GM19239 (cell line): ENCODE measurements at places on chromosomes 1 and 21.
A peak's percentile ranks its signal among the peaks of the same experiment; 100 is the strongest.

- no peak for DNase-seq
Measured at GRCh38 chr1:168428063-168428731, 115.6 kb downstream of the XCL2 start.

GRCh38 chr1:51768971-51769588 is 109.4 kb downstream of the NRDC start:
- peak; percentile 29 for DNase-seq

DNA sequence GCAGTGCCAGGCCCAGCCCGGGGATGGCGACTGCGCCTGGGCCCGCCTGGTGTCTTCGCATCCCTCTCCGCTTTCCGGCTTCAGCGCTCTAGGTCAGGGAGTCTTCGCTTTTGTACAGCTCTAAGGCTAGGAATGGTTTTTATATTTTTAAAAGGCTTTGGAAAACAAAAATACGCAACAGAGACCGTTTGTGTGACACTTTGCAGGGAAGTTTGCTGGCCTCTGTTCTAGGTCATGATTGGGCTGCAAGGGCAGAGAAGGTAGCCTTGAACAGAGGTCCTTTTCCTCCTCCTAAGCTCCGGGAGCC is 719 bp downstream of the SOD1 start:
- no peak for DNase-seq

GRCh38 chr1:227661495-227661894 is 73.6 kb downstream of the JMJD4 start:
- DNase-seq, result no peak

DNA sequence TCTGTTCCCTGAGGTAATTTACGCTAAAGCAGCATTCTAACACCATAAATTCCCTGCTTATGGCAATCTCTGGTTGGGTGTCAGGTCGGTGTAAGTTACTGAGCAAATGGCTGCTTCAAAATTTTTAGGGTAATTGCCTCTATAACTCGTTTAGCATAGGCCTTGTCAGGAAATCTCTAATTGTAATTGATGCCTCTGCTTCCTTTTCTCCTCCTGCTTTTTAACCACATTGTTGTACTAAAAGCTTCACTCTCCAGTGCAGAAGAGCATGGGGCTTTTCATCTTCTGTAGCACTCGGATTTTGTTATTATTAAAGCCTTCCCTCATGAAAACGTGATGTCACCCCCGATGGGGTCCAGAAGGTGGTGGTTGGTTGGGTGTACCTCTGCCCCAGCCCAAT is 141.6 kb upstream of the NBPF11 start:
- DNase-seq, result no peak

DNA sequence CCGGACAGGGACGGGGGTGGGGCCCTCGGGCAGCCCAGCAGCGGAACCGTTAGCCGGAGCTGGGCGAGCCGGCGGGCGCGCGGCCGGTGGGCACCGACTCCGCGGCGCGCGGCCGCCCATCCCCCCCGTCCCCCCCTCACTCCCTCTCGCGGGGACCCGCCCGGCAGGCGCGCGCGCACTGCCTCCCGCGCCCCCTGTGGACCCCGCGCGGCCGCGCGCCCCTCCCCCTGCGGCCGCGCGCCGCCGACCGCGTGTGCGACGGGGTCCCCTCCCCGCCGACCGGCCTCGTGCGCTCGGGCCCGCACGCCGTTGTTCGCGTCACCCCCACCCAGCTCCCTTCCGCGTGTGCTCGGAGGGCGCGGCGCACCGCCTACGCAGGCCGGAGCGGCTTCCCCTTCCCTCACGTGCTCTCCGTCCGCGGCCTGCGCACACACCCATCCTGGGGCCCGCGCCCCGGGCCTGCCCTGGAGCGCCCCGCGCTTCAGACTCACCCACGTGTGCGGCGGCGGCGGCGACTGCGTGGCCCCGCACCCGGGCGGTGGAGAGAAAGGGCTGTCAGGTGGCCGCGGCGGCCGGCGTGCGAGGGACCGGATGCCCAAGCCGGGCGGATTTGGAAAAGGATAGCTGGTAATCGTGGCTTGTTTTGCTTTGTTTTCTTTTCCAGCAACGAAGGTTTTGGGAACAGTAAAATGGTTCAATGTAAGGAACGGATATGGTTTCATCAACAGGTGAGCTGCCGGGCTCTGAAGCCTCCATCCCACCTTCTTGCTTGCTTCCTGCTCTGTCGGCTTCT is 717 bp downstream of the YBX1 start:
- DNase-seq, result peak; percentile 48

- DNase-seq, result no peak
Measured at GRCh38 chr1:246925997-246926626, 5.6 kb downstream of the AHCTF1 start.

DNA sequence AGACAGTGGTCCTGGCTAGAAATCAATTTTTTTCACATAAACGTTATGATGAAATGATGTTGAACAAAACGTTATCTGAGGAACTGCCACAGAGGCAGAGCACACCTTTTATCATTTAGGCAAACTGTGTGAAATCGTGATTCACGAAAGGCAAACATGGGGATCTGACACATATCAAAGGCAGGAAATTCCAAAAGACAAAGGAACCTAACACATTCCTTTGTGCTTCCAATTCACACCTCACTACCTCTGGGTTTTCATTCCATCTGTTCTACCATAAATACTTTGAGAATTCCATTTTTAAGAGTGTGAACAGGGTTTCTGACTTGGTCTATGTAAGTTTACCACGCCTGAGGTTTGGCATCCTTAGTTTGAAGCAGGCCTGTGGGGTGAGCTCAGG is 119.5 kb upstream of the KRTAP19-8 start:
- no peak for DNase-seq

DNA sequence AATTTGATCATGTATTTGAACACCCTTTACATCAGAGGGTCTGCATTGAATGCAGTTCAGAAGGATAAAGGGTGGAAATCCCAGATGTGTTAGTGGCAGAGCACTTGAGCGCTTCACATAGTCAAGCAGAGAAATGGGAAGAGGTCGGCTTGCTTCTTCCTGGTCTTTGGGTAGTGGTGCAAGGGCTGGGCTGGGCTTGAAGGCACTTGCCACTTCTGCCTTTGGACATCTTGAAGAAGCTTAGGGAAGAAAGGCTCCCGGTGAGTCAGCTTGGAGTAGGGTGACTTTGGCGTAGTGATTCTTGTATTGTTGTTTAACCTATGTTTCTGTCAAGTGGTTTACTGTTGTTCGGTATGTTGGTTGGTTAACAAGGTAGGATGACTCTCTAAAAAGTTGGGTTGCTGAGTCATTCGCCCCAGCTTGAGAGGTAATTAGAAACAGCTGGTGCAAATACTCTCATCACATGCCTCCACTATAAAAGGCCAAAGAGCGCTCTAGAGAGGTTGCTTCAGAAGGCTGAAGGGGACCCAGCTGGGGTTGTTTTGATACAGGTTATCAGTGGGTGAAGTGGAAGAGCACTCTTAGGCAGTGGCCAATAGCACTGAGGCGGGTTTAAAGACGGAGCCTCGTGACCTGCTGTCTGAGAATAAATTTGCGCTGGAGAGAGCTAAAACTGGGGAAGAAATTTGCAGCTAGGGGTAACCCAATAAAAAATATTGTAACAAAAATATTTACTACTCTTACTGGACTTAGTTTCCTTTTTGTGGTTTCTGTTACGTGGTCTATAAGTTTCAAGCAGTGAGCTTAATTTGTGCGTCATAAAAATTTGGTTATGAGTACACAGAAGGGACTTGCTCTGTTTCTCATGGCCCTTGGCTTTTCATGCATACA is 1.4 kb downstream of the BACH1 start:
- peak; percentile 30 for DNase-seq

GRCh38 chr1:223642237-223642636 is 23.3 kb downstream of the CAPN8 start:
- DNase-seq, result no peak
